ENCODE measurements at places on chromosomes 12 and 14. TPM values are rescaled to one million over a fixed set of nuclear protein-coding genes. Genes with fewer than 3 reads are reported as not detected.

The GLIPR1L1 gene
- total RNA-seq = not detected

The MED13L gene
- 164 TPM for total RNA-seq

The CLEC2D gene
- 438 TPM for total RNA-seq

GRCh38 chr14:66563731-66564130 is 55.8 kb downstream of the GPHN start:
- H3K4me3 ChIP-seq = no peak overlapping the region
- no peak for DNase-seq
- no peaks in the 10 kb centered on the region for H3K27me3 ChIP-seq
- H3K36me3 ChIP-seq = no peaks in the 10 kb centered on the region
- H3K27ac ChIP-seq = no peak overlapping the region

GRCh38 chr14:31717294-31718085 is 156.3 kb downstream of the NUBPL start:
- H3K4me1 ChIP-seq = no peaks in the 10 kb centered on the region
- no peak overlapping the region for H3K4me3 ChIP-seq
- DNase-seq = no peak
- no peak overlapping the region for H3K27ac ChIP-seq
- H3K36me3 ChIP-seq = peaks cover 34% of the 10 kb centered on the region
- no peaks in the 10 kb centered on the region for H3K27me3 ChIP-seq

- no peak overlapping the region for H3K4me3 ChIP-seq
Observed at GRCh38 chr12:5493018-5493417, 61.1 kb downstream of the NTF3 start.

GRCh38 chr12:48686037-48686595 is 4.1 kb upstream of the KANSL2 start:
- peaks cover 14% of the 10 kb centered on the region for H3K4me1 ChIP-seq
- no peaks in the 10 kb centered on the region for H3K36me3 ChIP-seq
- peak overlapping the region; percentile 78 for H3K27ac ChIP-seq
- no peaks in the 10 kb centered on the region for H3K27me3 ChIP-seq

DNA sequence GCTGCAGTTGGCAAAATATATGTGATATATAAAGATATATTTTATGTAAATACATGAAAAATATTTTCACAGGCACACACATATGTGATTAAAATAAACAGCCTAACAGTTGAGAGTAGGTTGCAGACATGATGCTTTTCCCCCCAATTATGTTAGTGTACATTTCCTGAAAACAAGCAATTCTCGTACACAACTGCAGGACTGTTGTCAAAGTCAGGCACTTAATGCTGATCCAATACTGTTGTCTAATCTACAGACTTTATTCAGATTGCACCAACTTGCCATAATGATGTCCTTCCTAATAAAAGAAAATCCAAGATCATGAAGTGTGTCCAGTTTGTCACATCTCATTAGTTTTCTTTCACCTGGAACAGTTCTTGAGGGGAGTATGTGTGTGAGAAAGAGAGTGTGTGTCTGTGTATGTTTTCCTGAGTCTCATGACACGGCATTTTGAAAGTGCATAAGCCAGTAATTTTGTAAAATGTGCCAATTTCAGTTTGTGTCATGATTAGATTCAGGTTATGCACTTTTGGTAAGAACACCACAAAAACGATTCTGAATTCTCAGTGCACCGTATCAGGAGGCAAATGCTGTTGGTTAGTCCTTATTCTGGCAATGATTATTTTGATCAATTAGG is 16.5 kb upstream of the SEL1L start:
- no peaks in the 10 kb centered on the region for H3K36me3 ChIP-seq
- no peak overlapping the region for H3K4me3 ChIP-seq
- no peaks in the 10 kb centered on the region for H3K27me3 ChIP-seq
- no peak overlapping the region for H3K27ac ChIP-seq
- peaks cover 2% of the 10 kb centered on the region for H3K4me1 ChIP-seq
- no peak for DNase-seq

DNA sequence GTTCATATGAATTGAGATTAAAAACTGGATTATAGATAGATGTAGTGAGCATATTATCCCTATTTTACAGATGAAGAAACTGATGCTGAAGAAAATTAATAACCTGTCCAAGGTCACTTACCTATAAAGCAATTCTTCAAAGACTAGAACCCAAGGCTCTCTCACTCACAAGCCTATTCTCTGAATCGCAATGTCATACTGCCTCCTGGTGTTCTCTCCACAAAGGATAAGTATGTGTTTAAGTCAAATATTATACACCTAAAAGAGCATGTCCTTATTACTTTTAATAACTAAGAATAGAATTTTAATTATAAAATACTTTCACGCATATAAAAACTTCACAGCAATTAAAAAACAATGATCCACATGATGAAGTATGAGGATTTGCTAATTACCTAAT is 721.3 kb upstream of the USP15 start:
- no peak overlapping the region for H3K27ac ChIP-seq
- DNase-seq = no peak
- H3K4me1 ChIP-seq = no peaks in the 10 kb centered on the region
- H3K4me3 ChIP-seq = no peak overlapping the region
- H3K27me3 ChIP-seq = no peaks in the 10 kb centered on the region
